ENCODE measurements at places on chromosomes 6 and 20. TPM values are rescaled to one million over a fixed set of nuclear protein-coding genes. Genes with fewer than 3 reads are reported as not detected.

SMLR1 gene
- 18.1 TPM for polyA plus RNA-seq

- no peak for DNase-seq
These were observed 677.4 kb upstream of the CITED2 start for GRCh38 chr6:140051521-140052512.

SNAP25 gene
- polyA plus RNA-seq, result 2.2 TPM

OGFR gene
- polyA plus RNA-seq, result 85.9 TPM

EFCAB8 gene
- polyA plus RNA-seq, result 0.38 TPM

HTR1E gene
- not detected for polyA plus RNA-seq

FHL5 gene
- polyA plus RNA-seq, result 0.30 TPM

- DNase-seq, result no peak
These were observed 331.8 kb downstream of the CDKAL1 start for GRCh38 chr6:20866036-20866435.

DNA sequence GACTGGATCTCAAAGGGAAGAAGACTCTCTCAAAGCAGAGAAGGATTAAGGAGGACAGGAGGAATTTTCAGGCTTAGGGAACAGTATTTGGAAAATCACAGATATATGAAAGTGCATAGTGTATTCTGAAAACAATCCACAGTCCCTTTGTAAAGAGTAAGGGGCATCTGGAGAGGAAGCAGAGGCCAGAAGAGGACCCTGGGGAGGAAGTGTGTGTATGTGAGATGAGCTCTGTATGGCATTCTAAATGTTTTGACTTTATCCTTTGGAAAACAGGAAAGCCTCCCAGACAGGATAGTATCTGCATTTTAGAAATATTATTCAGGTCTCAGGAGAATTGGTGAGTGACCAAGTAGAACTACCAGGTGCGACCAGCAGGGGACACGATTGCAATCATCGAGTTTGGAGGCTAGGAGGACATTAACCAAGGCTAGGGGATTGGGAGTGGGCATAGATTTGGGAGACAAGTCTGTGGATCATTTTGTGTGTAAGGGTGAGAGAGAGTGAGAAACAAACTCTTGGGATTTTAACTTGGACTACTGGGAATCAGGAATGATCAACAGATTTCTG lies 38.3 kb upstream of the FAM184A start:
- no peak for DNase-seq

DNA sequence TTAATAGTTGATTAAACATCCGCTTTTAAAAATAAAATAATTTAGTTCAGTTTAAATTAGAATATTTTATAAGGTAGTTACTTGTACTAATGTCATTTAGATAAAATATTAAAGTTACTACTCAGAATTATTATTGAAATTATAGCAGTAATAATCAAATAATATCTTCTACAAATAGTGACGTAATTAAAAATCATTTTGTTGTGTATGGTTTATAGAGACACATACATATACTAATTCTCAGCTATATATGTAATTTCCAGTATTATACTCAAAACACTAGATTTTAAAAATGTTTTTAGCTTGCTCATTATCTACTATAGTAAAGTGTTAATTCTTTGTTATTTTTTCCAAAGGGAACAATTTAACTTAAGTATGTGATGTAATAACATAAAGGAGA lies 435.2 kb upstream of the MANEA start:
- DNase-seq, result no peak

DNA sequence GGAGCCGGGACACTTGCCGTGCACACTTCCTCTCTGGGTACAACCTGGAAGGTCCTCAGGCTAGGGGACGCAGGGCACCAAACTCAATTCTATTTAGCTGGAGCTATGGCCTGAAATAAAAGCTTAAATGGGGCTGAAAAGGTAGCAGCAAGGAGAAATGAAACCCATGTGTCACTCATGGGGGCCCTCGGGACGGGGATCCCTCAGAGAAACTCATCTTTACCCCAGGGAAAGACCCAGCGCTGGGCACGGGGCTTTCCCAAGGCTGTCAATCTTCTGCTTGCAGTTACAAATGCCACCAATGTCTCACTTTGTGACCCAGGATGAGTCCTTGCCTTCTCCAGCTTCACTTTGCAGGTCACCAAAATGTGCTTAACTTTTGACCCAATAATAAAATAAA lies 16.5 kb downstream of the SNAI1 start:
- DNase-seq, result no peak

DNA sequence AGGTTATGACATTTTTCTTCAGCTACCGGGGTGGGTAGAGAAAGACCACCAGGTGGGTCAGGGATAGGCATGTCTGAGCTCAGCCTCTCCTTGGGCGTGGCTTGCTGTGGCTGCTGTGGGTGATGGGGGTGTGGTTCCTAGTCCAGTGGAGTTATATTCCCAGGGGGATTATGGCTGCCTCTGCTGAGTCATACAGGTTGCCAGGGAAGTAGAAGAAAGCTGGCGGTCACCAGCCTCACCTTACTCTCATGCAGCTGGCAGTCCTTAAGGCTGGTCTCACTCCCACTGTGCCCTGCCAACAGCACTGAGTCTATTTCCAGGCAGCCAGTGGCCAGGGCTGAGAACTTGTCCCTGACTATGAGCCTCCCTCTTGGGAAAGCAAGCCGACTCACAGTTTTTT lies 130.0 kb downstream of the SCP2D1 start:
- DNase-seq, result no peak

GRCh38 chr6:7151381-7151780 lies 43.6 kb downstream of the RREB1 start:
- DNase-seq, result no peak

- no peak for DNase-seq
These were observed 44.9 kb upstream of the TMEM170B start for GRCh38 chr6:11492464-11493290.

GRCh38 chr6:145756170-145756662 lies 20.9 kb upstream of the EPM2A start:
- DNase-seq, result peak; percentile 38

GRCh38 chr6:21731411-21732031 lies 138.0 kb downstream of the SOX4 start:
- DNase-seq, result no peak

GRCh38 chr6:139392794-139393193 lies 18.3 kb upstream of the CITED2 start:
- peak; percentile 5 for DNase-seq

UTRN gene
- polyA plus RNA-seq, result 10.0 TPM

DNA sequence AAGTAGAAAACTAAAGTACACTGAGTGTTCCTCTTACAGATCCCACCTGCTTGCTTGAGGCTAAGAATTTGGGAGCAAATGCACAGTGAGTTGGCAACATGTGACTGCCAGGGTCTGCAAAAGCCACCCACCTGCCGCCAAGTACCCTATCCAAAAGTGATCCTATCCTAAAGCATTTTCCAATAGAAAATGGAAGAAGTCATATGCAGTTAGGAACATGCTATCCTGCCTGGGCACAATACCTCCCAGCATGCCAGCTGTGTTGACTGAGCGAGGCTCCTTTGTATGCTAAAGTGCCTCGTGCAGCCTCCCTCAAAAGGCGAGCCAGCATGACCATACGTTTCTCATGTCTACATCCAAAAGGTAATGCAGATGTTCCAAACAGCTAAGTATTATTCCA lies 52.7 kb downstream of the TRAF3IP2 start:
- no peak for DNase-seq

GRCh38 chr6:4625557-4625956 lies 150.6 kb upstream of the CDYL start:
- DNase-seq, result no peak

THEMIS gene
- 0.25 TPM for polyA plus RNA-seq

- DNase-seq, result no peak
These were observed 1.3 kb upstream of the PTK6 start for GRCh38 chr20:63538204-63539091.

DNA sequence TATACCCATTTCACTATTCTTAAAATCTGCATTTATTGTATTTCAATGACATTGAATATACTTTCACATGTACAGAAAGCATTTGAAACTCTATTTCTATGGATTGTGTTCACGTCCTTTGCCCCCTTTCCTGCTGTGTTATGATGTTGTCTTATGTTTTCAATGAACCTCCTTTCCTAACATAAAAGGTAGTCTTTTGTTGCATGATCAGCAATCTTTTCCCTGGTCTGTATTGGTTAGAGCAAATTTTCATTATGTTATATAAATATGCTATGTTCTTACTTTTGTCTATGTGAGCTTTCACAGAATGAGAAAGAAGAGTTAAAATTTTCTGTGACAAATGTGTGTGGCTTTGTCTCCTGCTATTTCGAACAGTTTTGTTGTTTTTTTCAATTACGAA lies 73.1 kb downstream of the KIF16B start:
- no peak for DNase-seq

GRCh38 chr6:42417641-42418112 lies 34.0 kb downstream of the TRERF1 start:
- DNase-seq, result no peak

- peak; percentile 86 for DNase-seq
These were observed 28.0 kb upstream of the ZNF217 start for GRCh38 chr20:53621482-53622246.

TNF gene
- polyA plus RNA-seq, result 0.45 TPM

LY6G6D gene
- polyA plus RNA-seq, result not detected

DNA sequence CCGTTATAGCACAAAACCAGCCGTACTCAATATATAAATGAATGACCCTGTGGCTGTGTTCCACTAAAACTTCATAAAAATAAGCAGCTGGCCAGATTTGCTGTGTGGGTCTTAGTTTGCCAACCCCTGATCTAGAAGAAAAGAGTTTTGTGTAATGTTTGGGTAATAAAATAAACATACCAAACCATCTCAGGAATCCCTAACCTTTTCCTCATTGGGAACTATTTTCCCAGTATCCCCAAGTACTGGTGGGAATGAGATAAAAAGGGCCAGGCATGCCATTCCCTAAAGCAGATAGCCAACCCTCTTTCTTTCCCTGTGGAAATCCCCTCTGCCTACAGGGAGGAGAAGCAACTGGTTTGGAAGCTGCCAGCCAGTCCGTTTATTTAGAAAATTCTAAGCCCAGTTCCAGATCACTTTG lies 169.1 kb upstream of the AKAP12 start:
- DNase-seq, result no peak

- no peak for DNase-seq
These were observed 105.5 kb upstream of the SSTR4 start for GRCh38 chr20:22929661-22930060.

DNA sequence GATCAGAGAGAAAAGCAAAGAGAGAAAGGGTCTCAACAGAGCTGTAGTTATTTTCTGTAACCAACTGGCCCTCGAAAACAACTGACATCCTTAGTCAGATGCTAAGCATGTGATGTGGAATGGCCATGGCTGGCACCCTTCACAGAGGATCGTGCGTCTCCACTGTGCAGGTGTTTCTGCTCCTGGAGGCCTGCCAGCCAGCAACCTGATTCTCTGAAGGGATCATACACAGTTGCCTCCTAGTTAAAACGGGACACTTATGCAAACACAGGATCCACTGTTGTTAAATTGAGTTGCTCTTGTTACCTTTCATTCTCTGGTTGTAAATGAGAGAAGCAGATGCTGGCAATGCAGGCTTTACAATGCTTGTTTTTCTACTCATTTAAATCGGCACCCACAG lies 148.5 kb downstream of the HDGFL1 start:
- peak; percentile 16 for DNase-seq

GRCh38 chr6:17446713-17447112 lies 53.3 kb downstream of the CAP2 start:
- no peak for DNase-seq
